ENCODE measurements at places on chromosomes 3 and 15.

GRCh38 chr3:151276687-151277042 is 1.7 kb downstream of the P2RY14 start:
- DNase-seq = no peak

DNA sequence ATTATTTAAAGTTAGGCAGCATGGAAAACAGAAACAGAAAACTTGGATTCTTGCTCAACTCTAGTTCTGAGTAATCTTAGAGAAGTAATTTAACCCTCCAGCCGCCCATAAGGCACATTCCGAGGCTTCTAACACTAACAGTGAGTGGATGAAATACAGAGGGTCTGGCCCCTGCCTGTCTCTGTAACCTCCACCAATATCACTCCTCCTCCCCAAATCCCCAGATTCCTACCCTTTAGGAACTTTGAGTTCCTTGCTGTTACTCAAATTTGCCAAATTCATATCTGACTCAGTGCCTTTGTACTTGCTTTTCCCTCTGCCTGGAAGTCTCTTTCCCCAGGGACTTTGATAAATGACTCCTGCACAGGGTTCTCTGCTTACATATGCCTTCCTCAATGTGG is 112.5 kb upstream of the TGFBR2 start:
- no peak for DNase-seq

GRCh38 chr3:32283304-32283703 is 44.8 kb downstream of the CMTM8 start:
- DNase-seq = no peak

DNA sequence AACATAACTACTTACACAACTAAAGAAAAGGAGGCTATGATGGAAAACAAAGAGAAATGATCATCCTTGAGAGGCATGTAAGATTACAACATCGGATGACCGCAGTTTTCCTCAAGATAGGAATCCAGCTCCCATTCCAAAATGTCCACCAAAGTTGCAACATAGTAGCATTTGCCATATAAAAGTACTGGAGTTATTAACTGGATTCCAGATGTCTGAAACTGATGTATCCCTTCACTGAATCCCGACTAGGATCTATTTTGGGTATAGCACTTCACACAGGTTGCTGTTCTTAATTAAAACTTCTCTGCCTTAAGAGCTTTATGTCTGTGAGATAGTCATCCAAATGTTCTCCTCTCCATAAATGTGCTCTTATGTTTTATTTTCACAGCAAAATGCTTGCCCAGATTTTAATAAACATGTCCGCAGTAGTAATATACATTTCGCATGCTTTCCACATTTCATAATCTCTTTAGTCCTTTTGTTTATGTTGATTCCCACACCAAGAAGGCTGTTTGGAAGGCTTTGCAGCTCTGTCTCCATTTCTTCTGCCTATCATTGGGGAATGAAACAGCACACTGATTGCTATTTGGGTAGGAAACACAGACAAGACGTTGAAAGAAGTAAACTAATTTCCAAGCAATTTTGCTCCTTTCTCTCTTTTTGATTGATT is 716.5 kb upstream of the CFAP20DC start:
- no peak for DNase-seq

DNA sequence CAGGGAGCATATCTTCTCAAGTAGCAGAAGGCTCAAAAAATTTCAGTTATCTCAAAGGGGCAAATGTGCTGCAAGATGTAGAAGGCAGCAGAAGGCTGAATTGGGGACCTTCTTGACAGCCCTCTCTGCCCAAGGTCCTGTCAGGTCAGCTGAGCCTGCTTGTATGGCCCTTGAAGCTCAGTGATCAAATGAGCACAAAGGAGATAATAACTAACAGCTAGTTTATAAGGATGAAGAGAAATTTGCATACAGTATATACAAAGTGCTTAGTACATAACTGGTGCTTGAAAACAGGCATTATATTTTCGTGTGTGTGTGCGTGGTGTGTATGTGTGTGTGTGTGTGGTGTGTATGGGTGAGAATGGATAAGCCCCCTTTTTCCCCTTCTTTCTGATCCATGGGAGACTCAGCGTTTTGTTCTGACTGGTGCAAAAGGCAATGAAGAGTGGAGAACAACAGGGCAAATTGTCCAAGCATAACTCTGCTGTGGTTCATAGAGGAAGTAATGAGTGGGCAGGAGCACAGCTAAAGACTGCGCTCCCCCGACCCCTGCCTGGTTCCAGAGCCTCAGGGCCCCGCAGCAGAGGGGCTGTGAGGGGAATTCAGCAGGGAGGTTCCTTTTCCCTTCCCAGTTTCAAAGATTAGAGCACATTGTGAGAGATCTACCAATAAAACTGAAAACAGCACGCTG is 356.8 kb upstream of the NR2F2 start:
- DNase-seq = no peak

- no peak for DNase-seq
Observed at GRCh38 chr3:113607219-113607596, 74.9 kb downstream of the SIDT1 start.

Measured in cortex of kidney (tissue), 1 donor.